ENCODE measurements at places on chromosomes 1 and 21.

GRCh38 chr1:12186679-12186985 is 19.8 kb downstream of the TNFRSF1B start:
- DNase-seq = no peak

GRCh38 chr1:244605835-244606370 is 47.0 kb upstream of the DESI2 start:
- no peak for DNase-seq

- no peak for DNase-seq
Observed at GRCh38 chr1:153684892-153685291, 6.4 kb downstream of the NPR1 start.

GRCh38 chr1:8562881-8563865 is 245.3 kb downstream of the SLC45A1 start:
- DNase-seq = no peak

DNA sequence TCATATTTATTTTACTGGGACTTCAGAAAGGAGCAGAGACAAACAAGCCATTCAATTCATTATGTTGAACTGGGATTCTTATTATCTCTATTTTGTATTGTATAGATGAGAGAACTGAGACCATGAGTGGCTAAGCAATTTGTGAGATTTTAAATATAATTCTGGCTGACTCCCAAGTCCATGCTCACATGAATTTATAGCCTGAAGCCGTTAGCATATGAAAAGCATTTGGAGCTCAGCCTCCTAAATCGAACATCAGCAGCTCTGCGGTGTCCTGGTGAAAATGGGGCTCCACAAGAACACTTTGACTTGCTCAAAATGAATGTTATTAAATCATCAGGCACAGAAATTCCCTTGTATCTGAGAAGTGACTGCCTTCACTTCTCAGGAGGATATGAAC is 96.8 kb upstream of the DPT start:
- no peak for DNase-seq

- DNase-seq = no peak
Observed at GRCh38 chr1:229572286-229572685, 13.8 kb upstream of the ABCB10 start.

- no peak for DNase-seq
Observed at GRCh38 chr1:66954208-66954607, 29.4 kb downstream of the MIER1 start.

GRCh38 chr1:25873120-25873519 is 2.4 kb downstream of the PAQR7 start:
- no peak for DNase-seq

GRCh38 chr1:114623364-114623763 is 41.9 kb upstream of the BCAS2 start:
- DNase-seq = no peak

- no peak for DNase-seq
Observed at GRCh38 chr1:31927661-31927980, 10.5 kb downstream of the PTP4A2 start.

DNA sequence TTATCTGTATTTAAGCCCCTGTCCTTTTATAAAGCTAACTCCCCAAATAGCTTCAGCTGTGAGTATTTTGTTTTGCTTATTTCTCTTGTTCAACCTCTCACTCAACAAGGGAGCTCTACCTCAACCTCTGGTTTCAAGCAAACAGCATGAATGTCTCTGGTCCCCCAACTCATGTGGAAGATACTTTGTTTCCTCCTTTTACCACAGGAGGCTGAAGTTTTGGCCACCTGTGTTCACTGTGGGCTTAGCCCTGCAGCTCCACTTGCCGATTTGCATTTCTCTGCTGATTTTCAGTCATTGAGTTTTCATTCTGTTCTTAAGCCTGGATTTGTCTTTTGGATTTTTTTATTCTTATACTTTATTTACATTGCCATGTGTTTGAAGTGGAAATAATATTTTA is 613.1 kb downstream of the USP25 start:
- DNase-seq = no peak

DNA sequence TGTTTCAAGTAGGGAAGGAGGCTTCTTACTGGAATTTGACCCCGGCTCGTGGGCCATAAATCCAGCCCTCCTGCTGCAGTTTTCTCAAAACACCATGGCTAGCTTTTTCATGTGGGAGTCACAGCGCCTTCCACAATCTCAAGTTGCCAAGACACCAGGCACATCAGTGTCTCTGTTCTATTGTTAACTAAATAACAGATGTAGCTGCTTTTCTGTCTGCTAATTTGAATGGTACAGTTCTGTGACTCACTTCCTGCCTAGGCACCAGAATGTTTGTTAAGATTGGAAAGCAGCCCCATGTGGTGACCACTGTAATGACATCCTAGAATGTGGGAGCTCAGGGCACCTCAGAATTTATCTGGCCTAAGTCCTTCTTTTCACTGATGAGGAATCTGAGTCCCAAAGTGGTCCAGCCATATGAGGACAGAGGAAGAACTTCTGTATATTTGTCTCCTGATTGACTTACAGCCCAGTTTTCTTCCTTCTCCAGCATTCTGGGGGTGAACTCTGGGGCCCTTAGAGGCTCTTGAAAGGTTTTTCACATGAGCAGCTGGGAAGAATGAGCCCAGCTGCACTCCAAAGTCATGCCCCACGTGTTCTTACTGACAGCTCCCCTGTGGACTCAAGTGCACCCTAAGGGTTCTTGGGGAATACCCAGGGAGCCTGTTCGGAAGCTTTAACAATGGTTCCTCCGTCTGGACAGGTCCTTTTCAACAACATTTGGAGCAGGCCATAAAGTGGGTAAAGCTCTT is 27.5 kb downstream of the TRIM45 start:
- DNase-seq = peak; percentile 65

- DNase-seq = no peak
Observed at GRCh38 chr1:88509379-88509778, 174.7 kb upstream of the PKN2 start.

DNA sequence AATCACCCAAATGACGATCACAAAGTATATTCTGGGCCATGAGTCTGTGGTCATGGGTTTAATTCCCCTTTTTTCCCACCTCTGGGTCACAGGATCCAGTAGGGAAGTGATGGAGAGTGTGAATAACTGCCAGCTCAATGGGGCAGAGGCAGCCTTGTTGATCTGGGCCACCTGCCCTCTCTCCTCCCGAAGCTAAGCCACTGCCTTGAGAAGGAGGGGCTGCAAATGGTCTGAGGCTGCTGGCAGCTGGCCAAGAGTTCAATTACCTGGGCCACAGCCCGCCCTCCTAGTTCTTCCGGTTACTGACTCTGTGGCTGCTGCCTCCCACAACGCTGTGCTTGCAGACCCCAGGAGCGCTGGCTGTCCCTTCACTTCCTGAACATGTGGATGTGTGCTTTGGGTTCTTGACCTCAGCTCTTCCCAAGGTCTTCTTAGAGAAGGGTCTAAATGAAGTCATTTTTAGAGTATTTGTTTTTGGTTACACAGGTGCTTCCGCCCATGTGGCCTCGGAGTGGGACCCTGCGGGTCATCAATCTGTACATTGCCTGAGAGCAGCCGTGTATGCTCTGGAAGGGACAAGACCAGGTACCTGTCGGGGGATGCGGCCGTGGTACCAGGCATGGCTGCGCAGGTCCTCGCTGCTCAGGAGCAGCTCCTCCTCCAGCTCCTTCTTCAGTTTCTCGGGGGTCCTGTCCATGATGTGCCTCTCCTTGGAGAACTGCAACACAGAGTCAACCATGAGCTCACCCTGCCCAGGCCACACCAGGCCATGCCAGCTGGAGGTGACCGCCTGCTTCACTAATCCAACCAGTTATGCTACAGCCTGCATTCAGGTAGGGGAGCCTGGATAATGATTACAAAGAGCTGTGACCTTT is 89.7 kb downstream of the BCAR3 start:
- no peak for DNase-seq

GRCh38 chr1:212040629-212041412 is 5.3 kb downstream of the DTL start:
- no peak for DNase-seq

DNA sequence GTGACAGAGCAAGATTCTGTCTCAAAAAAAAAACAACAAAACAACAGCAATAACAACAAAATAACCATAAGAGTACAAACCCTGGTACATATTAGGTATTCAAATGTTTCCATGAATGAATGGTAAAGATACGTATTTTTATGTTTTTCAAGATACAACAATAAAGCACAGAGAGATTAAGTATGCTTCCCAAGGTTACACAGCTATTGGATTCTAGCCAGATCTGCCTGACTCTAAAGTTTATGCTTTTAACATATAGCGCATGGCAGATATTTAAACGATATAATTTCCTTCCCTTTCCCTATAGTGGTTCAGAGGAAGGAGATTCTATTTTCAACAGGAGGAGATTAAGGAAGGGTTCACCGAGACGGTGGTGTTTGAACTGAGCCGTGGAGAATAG is 25.5 kb downstream of the RNU5D-1 start:
- no peak for DNase-seq

DNA sequence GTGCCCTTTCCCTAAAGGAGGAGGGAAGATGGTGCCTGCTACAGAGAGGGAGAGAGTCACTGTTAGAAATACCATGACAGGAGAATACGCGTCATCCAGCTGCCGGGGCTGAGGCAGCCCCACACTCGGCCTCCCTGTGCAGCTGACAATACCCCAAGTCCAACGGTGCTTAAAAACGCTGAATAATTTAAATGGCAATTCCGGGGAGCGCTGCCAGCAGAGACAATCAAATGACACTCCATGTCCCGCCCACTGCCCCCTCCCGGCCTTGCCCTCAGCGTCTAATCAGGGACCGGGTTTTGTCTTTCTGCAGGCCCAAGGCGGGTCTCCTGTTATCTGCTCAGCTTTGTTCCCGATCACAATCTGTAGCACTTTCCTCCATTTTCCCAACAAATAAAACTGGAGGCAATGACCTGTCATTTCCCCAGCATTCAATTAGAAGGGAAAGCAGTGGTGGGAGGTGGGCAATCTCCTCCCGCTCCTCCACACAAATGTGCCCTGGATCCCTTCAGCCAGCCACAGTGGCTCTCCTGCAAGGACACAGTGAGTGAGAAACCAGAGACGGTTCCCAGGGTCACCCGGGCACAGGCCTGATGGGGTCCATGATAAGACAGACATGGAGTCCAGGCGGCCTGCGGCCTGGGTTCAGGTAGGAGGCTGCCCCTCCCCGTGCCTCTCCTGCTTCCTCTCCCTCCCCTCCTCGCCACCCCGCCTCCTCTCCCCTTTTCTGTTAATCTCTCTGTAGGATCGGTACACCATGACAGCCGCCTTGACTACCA is 42.7 kb upstream of the AJAP1 start:
- DNase-seq = no peak

DNA sequence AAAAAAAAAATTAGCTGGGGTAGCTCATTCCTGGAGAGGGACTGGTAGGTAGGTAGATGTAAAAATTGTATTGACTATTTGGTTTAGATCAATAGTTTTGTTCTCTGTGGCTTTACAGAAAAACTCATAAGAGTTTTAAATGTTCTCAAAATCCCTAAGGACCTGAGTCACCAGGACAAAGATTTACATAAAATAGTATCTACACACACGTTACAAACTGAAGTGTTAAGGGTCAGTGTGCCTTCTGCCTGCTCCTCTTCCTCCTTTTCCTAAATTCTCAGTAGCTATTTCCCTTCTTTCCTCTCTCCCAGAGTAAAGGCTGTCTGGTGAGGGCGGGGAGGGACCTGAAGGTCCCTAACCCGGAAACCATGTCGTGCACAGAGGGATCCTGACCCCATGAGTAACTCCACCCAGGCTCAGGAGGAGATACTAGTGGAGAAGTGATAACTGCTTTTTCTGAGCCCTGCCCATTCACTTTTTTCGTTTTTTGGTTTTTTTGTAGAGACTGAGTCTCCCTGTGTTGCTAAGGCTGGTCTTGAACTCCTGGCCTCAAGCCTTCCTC is 8.1 kb downstream of the PLEKHM2 start:
- DNase-seq = no peak

DNA sequence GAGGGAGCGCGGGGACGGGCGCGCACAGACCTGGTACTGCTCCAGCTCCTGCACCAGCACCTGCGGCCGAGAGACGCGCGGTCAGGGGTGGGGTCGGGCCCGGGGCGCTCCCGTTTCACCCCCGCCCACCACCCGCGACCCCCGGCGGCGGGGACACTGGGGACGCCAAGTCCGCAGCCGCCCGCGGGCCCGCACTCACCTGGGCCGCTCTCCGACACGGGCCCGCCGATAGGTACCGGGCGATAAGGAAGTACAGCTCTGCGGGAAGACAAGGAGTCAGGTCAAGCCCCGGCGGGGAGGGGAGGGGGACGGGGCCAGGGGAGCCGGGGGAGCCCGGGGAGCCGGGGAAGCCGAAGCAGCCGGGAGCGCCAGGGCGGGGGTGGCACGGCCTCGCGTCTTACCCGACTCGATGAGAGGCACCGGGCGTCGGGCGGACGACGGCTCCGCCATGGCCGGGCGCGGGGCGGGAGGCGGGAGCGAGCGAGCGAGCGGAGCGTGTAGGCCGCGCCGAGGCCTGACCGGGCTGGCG is 326 bp downstream of the BRWD1 start:
- peak; percentile 39 for DNase-seq

GRCh38 chr1:167893798-167894197 is 20.1 kb downstream of the ADCY10 start:
- no peak for DNase-seq

DNA sequence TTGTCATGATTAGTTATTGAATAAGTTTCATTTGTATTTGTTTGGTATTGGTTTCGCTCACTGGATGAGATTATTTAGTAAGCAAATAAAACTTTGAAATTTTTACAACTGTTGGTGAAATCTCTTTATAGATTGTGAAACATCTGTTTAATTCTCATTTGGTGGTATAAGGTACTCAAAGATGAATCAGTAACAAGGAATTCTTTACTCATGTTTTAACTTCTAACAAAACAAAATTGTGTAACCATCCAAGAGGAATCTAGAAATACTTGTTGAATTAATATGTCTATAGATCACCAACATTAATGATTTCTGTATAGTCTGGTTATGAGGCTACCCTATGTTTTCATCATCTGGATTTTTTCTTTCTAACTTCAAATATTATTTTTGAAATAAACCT is 62.8 kb upstream of the USP25 start:
- DNase-seq = peak; percentile 74

All from RWPE1 (cell line).